ENCODE measurements at places on chromosomes 2 and 18.

DNA sequence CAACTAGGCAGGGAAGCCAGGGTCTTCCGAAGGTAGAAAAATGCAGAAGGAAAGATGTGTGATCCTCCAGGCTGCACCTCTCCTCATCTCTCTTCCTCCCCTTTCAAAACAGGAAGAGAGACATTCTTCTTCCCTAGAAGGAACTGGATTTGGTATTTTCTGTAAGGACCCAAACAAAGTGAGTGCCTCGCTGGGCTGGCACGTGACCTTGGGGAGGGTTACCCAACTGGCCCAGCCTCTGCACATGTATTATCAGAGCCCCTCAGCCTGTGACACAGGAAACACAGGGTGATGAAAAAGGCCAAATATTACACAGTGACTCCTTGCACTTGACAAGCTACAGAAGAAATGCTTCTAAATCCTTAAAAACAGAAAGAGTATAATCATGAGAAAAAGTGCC is 2.3 kb downstream of the HJURP start:
- DNase-seq = no peak

- DNase-seq = no peak
Measured at GRCh38 chr2:28347596-28347995, 45.1 kb upstream of the FOSL2 start.

GRCh38 chr18:75779910-75780309 is 352.4 kb upstream of the SMIM21 start:
- DNase-seq = no peak

DNA sequence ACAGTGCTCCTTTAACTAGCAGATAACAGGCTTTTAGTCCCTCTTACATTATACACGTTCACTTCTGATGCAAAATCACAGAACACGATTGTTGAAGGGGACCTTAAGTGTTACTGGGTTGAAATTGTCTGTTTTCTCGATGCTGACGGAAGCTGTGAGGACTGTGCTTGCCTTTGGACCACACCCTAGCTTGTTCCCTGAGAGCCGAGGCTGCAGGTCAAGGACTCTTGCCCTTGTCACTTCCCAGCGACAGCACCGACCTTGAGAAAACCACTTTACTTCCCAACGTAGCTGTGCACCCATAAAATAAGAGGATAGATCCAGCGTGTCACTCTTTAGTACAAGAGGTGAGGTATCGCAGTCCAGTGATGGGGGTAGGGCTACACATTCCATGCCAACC is 701.0 kb downstream of the DCDC2C start:
- no peak for DNase-seq

- no peak for DNase-seq
Measured at GRCh38 chr2:230751062-230751461, 38.4 kb downstream of the CAB39 start.

- no peak for DNase-seq
Measured at GRCh38 chr2:19684516-19684915, 217.3 kb downstream of the TTC32 start.

DNA sequence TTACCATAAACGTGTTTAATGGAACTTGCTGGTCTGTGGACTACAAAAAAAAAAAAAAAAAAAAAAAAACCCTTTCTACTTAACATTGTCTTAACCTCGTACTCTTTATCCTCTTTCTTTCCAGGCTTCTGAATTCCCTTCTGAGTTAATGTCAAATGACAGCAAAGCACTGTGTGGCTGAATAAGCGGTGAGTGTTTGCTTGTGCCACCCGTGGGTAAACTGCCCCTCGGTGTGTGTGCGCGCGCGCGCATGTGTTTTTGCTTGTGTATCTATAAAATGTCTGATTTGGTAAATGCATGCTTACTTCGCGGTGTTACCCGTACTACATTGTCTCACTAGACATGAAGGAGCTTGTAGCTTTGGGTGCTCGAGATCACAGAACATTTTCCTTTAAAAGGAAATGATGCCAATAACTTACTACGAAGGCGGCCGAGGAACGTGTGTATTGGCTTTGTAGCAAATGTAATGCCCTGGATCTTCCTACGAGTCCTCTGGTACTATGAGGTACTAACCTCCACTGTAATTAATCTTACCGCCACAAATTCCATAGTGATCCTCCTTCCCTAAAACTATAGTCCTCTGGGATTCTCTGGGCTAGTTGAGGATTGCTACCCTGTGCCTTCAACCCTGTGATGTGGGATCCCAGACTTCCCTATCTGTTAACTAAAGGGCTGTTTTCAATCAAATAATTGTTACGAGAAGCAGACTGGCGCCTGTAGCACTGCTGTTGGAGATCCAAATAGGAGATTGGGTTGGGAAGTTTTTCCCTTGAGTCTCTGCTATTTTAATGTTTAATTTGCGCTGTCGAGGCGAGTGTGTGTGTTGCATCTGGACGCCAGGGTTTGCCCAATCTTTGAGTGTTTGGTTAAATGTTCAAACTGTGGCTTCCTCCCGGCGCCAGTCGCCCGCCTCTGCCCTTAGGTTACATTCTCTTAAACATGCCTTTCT is 1.1 kb downstream of the ID2 start:
- DNase-seq = no peak

DNA sequence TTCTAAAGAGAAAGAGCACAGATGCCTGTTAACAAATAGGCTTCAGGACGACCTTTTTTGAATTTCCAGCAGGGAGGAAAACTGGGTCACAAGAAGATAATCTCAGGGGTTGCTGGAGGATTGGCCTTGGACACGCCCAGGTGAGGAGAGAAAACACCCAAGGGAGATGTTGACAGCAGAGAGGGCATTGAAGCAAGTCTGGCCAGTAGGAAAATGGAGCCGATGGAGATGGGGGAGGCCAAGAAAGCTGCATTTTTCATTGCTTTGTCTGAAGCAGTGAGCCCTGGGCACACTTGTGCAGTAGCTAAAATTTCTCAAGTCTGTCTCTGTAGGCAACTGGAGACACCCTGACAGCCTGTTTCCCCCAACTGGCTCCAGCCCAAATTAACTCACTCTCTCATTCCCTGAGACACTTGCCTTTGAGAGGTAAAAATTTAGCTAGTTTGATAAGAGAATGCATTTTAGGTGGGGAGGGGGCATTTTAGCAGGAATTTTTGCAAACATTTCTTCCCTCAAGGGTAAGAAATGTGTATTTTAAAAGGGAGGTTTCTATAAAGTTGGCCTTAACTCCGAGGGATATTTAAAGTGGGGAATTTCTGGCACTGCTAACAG is 165.5 kb downstream of the TGIF1 start:
- DNase-seq = no peak

All from stimulated activated naive B cell treated with anti-CD40 and anti-IgM and Interleukin-4, amounts not matched to agents 10 μg/mL and 1 μg/mL and 100 μg/mL, for 72 hours (primary cell).